ENCODE measurements at places on chromosomes 1 and 21. TPM values are rescaled to one million over a fixed set of nuclear protein-coding genes. Genes with fewer than 3 reads are reported as not detected.

DNA sequence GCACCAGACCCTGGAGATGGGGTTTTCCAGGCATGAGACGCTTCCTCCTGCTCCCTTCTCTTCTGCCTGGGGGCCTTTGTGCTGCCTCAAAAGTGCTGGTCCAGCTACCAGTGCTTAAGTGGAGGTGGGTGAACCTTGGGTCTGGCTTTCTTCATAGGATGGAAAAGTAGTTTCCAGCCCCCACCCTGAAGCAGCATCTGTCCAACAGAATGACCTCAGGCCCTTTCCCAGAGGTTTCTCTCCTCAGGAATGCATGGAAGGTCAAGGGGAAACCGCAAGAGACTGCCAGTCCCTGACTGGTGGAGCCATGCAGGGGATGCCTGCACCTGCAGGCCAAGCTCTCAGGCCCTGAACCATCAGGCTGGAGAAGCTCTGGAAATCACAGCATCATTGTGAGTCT is 63.8 kb downstream of the HMGB4 start:
- DNase-seq, result no peak

GRCh38 chr1:109891930-109892329 is 18.7 kb upstream of the CSF1 start:
- no peak for DNase-seq

GRCh38 chr21:44989537-44989886 is 49.7 kb downstream of the SLX9 start:
- DNase-seq, result no peak

GRCh38 chr1:23561076-23561812 is 1.9 kb upstream of the ID3 start:
- no peak for DNase-seq

- no peak for DNase-seq
These were observed 1.6 kb upstream of the NECAP2 start for GRCh38 chr1:16438924-16439323.

- DNase-seq, result no peak
These were observed 21.0 kb downstream of the ATF3 start for GRCh38 chr1:212629450-212630157.

GRCh38 chr21:26840201-26840600 is 5.0 kb downstream of the ADAMTS1 start:
- no peak for DNase-seq

GRCh38 chr1:67684526-67685066 is 405 bp upstream of the GADD45A start:
- DNase-seq, result no peak

GRCh38 chr1:232134365-232134764 is 495.6 kb downstream of the SIPA1L2 start:
- DNase-seq, result no peak

GRCh38 chr1:205680073-205680851 is at the start of gene SLC45A3:
Gene SLC45A3 (minus strand): TSS chr1:205680509. CDS start chr1:205664656, 15,853 bp downstream.
- peak; percentile 66 for DNase-seq

- DNase-seq, result no peak
These were observed 309.7 kb upstream of the ZRANB2 start for GRCh38 chr1:71390518-71390917.

GRCh38 chr21:36075953-36076352 is 6.1 kb downstream of the CBR1 start:
- DNase-seq, result no peak

DNA sequence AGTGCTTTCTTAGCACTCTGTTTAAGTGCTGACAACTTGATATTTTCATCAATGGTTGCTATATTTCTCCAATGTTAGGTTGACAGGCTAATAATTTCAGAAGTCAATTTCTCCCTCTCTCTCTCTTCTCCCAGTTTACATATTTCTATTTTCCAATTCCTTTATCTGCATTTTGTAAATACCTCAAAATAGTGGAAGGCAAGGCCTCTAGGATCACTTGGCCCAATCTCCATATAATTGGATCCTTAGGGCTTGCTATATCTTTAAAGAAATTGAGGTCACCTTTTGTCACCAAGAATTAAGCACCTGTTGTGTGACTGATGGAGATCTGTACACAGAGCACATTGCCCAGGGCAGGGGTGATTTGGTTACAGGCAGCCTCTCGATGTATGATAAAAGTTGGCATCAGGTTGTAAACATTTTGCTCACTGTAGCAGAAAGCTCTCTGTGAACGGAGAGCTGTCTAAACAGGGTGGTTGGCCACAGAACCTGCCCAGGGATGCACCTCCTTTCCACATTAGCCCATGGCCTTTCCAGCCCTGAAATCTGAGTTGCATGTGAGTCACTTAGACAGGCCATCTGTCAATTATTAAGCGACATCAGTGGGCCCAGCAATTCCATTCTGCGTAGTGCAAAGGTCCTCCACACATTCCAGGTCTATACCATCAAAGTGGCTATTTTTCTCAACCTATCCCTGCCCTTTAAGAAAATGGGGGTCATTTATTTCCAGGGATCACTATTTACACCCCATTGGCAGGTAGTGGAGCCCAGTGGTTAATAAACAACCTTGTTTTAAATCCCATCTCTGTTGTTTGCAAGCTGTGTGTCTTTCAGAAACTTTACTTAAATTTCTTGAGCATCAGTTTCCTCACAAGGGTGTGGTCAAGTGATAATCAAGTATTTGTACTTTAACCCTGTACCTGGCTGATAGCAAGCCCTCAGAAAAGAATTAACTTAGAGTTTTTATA is 29.1 kb upstream of the IRF2BP2 start:
- peak; percentile 42 for DNase-seq

DNA sequence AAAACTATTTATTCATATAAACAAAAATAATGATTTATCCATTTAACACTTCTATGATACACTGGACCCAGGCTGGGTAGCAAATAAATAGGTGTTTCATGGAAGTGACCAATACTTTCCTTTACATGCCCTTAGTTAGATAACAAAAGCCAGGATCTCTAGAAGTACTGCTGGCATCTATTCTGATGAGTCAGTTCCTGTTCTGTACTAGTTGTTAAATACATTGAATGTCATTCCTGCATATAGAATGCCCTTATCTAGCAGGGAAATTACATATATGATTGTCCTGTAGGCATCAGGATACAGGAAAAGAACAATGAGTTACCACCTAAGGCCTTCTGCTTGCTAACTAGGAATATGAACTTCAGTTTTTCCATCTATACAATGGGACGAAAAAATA is 130.8 kb downstream of the HFM1 start:
- DNase-seq, result no peak

Gene IARS2
- 114 TPM for total RNA-seq

Gene RNU1-2
- 1,159 TPM for total RNA-seq

Gene ZNF697
- total RNA-seq, result 3.2 TPM

Gene SIPA1L2
- 53.6 TPM for total RNA-seq
